ENCODE measurements at places on chromosomes 1 and 21.

- no peak for DNase-seq
Measured at GRCh38 chr1:233294913-233295236, 650 bp downstream of the PCNX2 start.

DNA sequence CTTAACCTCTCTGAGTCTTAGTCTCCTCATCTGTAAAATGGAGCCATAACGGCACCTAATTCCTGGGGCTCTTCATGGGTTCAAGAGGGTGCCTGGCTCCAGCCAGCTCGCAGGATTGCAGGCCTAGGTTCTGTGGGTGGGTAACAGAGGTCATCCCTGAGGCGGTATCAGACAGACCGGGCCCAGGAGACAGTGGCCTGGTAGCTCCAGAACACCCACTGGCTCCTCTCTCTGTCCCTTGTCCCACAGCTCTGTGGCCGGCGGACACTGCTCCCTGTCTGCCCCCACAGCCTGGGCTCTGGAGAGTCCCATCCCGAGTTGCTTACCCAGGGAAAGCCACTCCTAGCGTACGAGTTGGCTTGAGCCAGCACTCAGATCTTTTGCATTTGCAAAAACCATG is 150.3 kb downstream of the PEX14 start:
- no peak for DNase-seq

GRCh38 chr1:6505367-6506209 is 14.1 kb upstream of the PLEKHG5 start:
- no peak for DNase-seq

- DNase-seq, result no peak
Measured at GRCh38 chr1:101389547-101389929, 152.7 kb downstream of the S1PR1 start.

Measured in GM06990 (cell line).